ENCODE measurements at places on chromosomes 7 and 10.

DNA sequence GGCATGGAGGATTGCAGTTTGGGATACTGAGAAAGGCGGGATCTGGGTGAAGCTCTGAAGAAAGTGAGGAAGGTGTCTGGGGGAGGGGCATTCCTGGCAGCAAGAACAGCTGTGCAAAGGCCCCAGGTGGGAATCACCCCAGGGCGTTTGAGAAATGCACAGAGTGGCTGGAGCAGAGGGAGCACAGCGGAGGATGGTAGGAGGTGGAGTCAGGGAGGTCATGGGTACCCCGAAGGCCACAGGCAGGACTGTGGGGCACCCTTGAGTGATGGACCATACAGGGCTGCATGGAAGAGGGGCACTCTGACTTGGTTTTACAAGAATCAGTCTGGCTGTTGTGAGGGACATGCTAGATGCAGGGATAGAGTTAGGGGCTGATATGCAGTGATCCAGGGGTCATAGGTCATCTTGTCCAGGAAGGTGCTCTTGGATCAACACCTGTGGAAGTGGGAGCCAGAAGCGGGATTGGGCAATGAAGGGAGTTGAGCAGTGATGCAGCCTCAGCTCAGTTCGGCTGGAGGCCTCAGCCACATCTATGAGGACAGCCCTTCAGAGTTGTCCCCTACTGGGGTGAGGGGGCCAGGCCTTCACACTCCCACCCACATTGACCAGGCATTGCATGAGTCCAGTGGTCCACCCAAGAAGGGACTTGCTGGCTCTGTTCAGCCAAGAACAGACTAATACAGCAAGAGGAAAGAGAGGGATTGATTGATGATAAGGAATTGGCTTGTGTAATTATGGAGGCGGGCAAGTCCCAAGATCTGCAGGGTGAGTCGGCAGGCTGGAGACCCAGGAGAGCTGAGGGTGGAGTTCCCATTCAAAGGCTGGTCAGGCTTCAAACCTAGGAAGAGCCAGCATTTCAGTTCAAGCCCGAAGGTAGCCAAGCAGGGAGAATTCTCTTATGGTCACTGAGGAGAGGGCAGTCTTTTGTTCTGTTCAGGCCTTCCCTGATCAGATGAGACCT lies 48.7 kb downstream of the TSPAN15 start:
- no peak for DNase-seq

DNA sequence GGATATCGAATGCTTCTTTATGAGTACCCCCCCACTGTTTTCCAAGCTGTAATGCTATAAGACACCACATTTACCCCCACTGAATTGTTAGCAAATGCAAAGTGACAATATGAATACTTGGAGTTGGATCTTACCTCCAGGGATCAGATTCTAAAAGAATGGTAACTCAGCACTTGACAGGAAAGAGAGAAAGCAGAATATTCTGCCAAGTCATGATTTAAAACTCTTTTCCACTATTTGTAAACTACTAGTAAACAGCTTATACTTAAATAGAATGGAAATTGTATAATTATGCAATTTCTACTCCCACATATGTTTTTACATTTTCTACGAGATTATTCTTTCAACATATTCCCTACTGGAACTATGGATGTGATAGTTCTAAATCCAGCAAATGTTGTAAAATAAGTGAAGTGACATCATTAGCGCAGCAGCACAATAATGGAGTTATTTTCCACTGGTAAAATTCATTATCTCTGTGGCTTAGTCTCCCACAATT lies 56.0 kb upstream of the TFEC start:
- DNase-seq = no peak

DNA sequence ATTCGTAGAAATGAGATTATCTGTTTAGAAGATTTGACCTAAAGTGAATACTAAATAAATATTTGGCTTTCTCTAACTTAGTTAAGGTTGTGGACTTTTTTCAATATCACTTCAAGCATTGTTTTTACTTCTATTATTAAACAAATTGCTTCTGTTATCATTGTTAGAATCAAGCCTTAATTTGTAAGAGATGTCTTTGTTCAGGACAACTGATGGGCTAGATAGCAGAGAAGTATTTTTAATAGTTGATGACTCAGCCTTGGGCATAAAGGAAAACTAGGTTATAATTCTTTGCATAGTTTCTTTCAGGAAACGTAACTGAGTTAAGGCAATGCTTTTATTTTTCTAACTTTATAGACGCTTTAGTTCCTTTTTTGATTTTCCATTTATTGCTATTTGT lies 128.8 kb upstream of the SMIM30 start:
- DNase-seq = no peak

- no peak for DNase-seq
Measured at GRCh38 chr7:7664291-7664690, 23.7 kb downstream of the UMAD1 start.

DNA sequence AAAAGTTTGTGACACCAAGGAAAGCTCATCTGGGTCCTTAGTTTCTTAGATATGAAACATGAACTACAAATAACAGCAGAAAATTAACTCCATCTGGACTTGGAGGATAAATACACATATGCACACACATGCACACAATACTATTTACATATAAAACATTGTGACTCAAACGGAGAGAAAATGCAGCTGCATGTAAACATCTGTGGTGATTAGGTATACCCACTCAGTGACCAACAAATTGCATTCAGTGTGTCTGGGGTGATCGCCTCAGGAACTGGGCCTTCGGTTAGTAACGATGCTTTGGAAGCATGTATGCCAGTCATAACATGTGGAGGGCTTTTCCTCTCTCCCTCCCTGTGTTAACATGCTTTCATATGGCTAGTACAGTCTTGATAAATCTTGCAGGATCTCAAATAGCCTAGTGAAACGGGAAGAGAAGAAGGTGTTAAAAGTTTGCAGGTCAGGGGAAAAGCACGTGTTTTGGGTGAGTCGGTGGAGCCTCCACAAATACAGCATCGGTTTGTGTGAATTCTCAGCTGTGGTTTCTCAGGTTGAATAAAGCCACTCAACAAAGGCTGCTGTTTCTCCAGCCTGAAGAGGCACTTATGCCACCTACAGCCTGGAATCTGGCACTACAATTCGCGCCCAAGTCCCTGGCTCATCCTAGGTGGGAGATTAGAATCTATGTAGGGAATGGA lies 8.7 kb upstream of the GLRX3 start:
- no peak for DNase-seq

DNA sequence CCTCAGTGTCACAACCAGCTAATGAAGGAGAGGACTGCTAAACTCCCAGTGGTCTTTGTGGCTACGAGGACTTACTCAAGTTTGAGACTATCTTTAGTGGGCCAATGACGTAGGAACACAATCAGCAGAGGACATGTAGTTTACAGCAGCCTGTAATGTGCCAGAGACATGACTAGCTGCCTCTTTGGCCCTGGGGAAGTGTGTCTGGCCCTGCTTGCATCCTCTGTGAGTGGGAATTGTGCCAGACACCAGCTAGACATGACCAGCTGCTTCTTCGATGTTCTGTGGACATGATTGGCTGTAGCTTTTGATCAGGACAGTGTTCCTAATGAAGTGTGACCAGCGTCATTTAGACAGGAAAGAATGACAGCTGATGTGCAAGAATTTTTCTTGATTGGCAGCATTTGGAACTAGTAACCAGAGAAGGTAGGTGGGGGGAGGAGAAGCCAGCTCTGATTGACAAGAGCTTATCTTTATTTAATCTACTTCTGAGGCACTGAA lies 141.7 kb downstream of the AUTS2 start:
- no peak for DNase-seq

DNA sequence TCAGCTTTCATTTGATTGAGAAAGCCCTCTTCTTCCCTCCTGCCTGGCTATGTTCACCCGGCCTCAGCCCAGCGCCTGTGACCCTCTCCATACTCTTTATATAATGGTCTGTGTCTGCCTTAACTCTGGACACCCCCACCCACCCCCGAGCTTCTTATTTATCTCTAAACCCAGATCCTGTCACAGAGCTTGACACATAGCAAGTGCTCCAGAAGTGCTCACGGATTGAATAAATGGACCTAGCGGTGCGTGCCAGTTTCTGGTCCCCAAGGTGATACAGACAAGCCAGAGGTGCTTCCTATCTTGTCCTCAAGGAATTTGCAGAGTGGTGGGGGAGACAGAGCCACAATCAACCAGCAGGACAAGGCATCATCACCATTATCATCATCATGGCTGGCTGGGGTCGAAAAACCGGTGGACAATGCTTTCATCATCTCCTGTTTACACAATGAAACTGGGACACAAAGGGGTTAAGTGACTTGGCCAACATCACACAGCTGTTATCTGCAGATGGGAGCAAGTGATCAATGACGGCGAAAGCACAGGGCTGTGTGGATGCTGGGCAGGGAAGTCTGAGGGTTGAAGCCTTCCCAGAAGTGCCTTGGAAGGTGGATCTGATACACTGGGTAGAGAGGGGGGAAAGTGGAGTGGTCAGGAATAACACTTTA lies 2.2 kb upstream of the LOXL4 start:
- no peak for DNase-seq

DNA sequence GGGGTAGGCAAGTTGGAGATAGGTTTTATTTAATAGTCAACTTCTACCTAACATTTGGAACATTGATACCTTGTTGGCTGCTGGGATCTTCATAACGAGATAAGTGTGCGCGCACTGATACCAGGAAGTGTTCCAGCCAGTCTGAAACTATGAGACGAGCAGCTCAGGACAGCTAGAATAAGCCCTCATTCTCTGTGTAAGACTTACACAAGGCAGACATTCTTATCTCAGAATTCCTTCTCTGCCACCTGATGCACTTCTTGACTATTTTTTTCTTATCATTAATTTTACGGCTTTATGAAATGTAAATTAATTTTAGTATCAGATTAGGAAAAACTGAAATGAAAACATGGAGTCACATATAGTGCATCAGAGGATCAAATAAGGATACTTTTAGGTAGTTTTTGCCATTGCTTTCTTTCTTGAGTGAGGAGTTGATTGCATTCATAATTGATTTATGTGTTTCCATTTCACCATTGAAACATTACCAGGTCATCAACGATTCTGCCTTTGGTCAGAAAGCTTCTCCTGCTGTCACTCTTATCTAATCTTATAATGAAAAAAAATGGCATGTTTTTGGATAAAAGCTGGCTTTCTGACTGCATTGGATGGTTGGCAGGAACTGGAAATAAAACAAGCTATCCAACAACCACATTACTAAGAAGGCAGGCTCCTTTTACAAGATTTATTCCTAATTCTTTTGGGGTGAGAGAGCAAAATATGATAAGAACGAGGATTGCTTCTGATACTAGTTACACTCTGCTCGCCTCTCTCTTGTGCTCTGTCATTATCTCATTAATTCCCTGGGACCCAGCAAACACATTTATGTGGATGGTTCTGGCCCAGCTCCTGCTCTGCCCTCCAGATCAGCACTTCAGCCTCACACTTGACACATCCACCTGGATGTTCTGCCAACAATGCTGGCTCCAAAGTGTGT lies 40.4 kb upstream of the ABCB5 start:
- no peak for DNase-seq

DNA sequence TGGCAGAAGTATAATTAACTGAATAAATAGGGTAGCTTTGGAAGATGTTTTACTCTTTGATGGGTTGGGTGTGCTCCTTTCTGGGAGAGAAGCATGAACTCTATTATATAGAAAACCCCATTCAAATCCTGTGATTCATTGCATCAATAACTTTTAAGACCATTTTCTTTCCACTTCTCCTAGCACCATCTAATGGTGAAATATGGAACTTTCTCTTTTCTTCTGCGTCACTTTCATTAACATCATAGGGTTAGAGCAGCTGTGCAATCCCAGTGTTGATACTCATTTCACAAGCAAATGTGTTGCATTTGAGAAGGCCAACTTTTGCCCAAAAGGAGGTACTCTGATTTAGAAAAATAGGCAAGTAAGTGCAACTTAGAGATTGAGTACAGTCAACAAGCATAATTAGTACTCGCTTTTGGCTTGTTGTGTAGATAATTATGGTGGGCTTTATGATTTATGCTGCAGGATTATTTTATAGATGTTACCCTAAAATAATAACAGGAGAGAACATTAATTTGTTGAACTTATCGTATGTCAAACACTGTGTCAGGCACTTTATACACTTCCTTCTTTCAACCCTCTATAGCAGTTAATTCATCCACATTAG lies 92.9 kb downstream of the CPED1 start:
- no peak for DNase-seq

DNA sequence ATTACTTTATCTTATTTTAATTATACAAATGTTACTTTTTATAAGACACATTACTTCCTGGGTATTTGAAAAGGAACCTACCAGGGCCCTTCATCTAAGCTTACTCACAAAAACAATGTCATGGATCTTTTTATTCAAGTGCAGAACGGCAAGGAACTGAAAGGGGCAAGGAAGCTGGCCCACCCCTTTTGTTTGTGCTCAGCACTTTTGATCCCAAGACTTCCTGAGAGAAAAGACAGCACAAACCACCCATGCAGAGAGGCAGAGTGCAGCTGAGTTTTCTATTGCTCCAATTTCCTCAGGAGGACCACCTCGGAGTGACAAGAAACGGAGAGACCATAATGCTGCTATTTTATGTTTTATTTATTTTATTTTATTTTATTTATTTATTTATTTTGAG lies 232.0 kb upstream of the NRP1 start:
- DNase-seq = no peak

DNA sequence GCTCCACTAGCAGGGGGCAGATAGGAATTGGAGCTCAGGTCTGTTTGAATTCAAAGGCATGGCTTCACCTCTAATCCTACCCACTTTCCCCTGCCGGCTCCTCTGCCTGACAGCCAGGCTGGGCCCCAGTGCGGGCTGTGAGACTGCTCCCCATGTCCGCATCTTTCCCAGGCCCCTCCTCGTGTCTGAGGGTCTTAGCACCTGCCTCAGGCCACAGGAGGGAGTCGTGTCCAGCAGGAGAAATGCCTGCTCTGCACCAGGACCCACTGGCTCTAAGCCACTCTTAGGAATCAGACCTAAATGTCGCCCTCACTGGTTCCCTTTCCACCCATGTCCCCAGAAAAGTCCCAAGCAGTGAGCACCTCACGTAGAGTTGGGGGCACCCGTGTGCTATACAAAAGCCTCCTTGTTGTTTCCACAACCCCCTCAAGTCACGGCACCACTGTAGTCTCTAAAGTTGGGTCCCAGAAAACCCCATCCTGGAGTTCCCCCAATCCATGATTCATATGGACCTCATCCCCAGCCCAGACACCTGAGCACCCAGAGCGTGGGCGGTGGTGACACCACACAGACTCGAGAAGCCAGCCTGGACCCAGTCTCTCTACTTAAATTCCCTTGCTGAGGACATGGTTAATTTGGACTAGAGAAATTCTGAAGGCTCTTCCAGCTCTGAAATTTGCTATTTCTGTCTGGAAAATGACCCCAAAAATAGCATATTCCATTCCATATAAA lies 466.4 kb upstream of the ZMIZ1 start:
- no peak for DNase-seq

DNA sequence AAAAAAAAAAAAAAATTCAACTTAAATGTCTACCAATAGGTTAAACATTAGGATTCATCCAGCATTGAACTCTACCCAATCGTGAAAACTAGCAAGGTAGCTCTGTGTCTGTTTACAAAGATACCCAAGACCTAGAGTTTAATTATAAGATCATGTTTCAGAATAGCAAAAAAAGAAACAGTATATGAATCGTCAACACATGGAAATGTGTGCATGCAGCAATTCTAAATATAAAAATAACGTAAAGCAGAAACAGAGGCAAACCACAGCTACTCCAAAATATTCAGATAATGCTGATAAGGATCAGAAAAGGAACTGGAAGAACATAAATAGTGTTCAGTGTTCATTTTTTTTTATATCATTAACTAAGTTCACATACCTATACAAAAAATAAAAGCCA lies 68.7 kb downstream of the AFAP1L2 start:
- no peak for DNase-seq
